HEK293T (cell line): ENCODE measurements at places on chromosomes 12 and 14.

- DNase-seq = no peak
Observed at GRCh38 chr12:124713436-124714082, 146.1 kb upstream of the NCOR2 start.

DNA sequence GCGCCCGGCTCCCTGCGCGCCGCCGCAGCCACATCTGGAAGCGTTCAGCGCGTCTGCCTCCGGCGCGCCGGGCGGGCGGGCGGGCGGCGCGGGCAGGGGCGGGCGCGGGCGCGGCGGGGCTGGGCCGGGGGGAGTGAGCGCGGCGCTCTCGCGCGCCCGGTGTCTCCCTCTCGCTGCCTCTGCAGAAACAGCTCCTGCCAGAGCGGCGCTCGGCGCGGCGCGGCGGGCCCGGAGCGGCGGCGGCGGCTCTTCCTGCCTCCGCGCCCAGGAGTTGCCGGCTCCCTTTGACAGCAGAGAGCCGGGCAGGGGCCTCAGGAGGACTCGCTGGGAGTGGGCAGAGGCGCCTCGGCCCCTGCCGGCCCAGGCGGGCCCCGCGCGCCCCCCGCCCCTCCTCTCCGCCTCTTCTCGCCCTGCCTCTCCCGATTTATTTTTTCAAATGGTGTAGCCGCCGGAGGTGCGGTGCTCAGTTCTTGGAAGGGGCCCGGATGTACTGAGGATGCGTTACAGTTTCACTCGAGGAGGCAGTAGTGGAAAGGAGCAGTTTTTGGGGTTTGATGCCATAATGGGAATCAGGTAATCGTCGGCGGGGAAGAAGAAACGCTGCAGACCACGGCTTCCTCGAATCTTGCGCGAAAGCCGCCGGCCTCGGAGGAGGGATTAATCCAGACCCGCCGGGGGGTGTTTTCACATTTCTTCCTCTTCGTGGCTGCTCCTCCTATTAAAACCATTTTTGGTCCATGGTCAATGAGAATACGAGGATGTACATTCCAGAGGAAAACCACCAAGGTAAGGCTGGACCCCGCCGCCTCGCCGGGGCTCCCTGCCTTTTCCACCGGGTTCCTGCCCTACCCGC lies at the start of gene CACNA1C:
CACNA1C (plus strand) TSS at position 162 of the 853 bp plus-strand sequence; CDS start at position 738, 576 bp downstream.
- peak; percentile 70 for DNase-seq

DNA sequence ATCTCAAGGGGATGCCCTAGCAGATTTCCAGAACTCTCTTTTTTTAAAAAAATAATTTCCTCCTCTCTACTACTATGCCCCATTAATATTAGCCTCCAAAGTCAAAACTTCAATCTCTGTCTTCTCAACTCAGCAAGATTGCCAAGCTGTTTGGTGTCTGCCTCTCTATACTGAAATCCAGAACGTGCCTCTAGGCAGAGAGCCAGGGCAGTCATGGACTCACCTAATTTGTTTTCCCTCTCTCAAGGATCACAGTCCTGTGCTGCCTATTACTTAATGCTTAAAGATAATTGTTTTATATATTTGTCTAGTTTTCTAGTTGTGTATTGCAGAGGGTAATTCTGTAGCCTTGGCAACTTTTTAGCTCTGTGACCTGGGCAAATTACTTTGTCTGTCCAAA lies 74.7 kb downstream of the E2F7 start:
- no peak for DNase-seq

- no peak for DNase-seq
Observed at GRCh38 chr12:3030821-3031429, 46.3 kb upstream of the TSPAN9 start.

DNA sequence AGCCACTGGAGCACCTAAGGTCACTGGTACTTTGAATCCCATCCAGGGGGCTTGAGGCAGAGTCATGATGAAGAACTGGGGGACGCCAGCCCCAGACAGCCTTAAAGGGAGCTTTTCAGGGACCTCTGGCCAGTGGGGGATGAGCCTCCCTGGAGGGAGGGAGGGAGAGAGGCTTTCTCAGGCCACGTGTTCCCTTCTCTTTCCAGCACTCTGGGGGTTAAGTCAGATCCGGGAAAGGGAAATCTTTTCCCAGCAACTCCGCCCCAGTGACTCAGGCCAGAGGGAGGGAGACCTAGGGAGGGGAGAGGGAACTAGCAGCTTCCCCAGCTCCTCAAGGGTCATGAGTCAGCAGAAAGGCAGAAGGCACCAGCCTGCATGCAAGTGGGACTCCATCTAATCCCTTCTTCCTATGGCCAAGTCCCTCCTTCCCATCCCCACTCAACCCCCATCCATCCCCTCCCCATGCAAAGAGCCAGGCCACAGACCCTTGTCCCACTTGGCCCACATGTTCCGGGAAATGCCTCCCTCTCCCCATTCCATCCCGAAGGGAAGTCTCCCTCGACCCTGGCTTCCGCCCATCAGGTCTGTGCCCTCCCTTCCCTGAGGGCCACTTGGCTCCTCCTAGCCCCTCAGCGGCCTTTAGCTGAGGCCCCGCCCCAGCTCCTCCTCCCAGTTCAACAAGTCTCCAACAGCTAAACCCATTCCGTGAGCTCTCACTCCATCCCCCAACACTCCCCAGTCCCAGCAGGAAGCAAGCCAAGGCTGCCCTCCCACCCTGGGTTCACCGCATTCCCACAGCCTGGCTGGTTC lies 5.6 kb downstream of the TNFRSF1A start:
- DNase-seq = peak; percentile 90
